ENCODE measurements at places on chromosomes 3 and 15.

- DNase-seq: no peak
Measured at GRCh38 chr15:64740311-64741170, 34.8 kb downstream of the RBPMS2 start.

GRCh38 chr15:58549013-58549784 is 117.4 kb downstream of the LIPC start:
- no peak for DNase-seq

GRCh38 chr3:170813266-170813665 is 56.7 kb downstream of the RPL22L1 start:
- no peak for DNase-seq

- DNase-seq: no peak
Measured at GRCh38 chr3:195751560-195751959, 30.8 kb downstream of the MUC20 start.

- DNase-seq: peak; percentile 7
Measured at GRCh38 chr3:115146032-115146417, 1.1 kb downstream of the ZBTB20 start.

DNA sequence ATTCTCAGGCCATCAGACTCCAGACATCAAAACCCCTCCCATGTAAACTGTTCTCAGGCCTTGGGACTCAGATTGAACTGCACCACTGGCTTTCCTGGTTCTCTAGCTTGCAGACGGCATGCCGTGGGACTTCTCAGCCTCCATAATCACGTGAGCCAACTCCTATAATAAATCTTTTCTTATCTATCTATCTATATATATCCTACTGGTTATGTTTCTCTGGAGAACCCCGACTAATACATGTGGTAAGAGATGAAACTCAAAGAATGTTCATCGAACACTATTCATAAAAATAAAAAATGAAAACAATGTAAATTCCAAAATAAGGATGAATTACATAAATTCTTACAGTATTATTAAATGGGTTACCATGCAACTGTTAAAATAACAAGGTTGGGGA is 84.5 kb upstream of the NTRK3 start:
- no peak for DNase-seq

GRCh38 chr3:104628185-104628789 is 738.4 kb upstream of the ALCAM start:
- DNase-seq: peak; percentile 7

DNA sequence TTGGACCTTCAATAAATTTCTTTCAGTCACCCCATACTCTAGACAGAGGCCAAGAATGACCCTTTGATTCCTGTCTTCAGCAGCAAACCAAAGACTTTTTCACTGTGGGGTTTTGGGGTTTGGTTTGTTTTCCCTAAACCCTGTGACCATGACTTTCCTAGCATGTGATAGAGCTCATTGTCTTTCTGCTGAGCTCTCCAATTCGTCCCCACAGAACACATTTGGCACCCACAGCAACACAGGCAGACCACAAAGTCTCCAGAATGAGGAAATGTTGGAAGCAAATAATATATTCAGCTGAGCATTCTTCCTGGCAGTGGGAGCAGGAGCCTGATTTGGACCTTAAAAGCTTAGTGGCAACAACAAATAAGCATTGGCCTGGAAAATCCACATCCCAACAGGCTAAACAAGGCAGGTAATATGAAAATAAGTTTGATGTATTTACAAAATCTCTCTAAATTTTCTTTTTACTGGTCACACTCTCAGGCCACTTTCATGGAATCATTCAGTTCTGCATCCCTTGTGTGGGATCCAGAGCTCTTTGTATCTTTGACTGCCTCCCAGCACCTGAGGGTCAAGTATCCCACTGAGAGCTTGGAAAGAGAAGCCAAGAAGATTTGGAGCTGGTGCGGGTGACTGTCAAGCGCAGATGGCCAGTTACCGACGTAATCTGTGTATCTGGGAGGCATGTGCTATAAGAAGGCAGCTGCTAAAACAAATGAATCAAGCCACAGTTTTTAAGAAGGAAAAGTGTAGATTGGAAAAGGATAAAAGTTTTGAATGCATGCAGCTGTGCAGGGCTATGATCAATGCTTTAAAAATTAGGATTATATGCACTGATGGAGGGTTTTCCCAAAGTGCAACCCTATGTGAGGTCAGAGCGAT is 36.5 kb upstream of the CPB1 start:
- DNase-seq: no peak

- DNase-seq: no peak
Measured at GRCh38 chr3:4986175-4986781, 7.0 kb downstream of the BHLHE40 start.

DNA sequence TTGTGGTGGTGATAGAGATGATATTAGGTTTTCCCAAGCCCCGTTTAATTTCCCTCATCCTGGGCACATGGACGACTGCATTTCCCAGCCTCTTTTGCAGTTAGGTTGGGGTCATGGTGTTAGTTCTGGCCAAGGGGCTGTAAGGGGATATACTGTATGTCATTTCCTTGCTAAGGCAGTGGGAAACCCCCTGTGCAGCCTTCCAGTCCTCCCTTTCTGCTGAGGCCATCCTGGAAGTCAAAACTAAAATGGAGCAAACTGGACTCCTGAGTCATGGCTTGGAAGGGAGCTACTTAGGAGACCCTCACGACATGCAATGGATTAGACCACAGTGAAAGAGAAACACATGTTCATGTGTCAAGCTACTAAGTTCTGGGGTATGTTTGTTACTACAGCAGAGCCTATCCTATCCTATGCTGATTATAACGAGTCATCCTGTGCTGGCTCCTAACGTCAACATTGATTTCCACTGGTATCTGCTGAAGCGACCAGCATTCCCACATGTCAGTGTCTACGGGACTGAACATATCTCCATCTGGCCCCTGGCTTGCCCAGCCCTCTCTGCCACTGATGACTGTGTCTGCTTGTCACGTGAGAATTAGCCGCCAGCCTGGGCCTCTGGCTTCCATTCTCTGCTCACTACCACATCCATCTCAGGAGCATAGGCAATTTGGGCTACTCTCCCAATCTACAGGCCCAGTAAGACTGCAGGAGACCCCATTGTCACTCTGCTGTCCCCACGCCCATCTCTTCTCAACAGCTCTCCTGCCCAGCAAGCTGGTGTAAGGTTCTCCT is 85.6 kb upstream of the MEF2A start:
- no peak for DNase-seq

DNA sequence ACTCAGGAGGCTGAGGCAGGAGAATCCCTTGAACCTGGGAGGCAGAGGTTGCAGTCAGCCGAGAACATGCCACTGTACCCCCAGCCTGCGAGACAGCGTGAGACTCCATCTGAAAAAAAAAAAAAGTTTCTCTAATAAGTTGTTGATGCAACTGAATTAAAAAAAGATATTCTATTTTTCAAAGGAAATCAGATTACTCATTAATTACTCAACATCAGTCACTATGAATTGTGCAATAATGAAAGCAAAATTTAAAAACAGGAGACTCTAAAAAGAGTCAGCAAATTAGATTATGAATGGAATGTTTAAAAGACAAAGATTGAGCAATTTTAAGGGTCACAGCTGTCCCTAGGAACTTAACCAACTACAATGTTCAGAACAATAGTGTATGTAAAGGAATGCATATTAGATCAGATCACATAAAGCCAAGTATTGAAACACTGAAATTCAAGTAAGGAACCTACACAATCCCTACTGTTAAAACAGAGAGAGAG is 60.2 kb upstream of the SLC4A7 start:
- no peak for DNase-seq

GRCh38 chr3:115252679-115253078 is 105.6 kb upstream of the ZBTB20 start:
- DNase-seq: no peak

- no peak for DNase-seq
Measured at GRCh38 chr3:44955917-44956316, 20.1 kb downstream of the ZDHHC3 start.

DNA sequence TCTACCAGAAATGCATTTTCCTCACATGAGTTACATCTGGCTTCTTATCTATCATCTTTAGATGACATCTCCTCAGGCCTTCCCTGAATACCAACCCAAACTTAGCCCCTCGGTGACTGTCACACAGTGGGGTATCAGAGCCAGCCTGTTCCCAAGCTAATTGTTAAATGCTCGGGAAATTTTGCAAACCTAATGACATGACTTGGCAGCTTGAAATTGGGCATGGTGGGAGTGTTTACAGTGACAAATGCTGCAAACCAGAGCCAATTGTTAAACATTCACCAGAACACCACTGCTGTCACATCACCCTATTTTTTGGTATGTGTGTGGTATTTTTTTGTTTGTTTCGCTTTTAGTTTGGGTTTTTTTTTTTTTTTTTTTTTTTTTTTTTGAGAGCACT is 130.8 kb downstream of the HCN4 start:
- DNase-seq: no peak

DNA sequence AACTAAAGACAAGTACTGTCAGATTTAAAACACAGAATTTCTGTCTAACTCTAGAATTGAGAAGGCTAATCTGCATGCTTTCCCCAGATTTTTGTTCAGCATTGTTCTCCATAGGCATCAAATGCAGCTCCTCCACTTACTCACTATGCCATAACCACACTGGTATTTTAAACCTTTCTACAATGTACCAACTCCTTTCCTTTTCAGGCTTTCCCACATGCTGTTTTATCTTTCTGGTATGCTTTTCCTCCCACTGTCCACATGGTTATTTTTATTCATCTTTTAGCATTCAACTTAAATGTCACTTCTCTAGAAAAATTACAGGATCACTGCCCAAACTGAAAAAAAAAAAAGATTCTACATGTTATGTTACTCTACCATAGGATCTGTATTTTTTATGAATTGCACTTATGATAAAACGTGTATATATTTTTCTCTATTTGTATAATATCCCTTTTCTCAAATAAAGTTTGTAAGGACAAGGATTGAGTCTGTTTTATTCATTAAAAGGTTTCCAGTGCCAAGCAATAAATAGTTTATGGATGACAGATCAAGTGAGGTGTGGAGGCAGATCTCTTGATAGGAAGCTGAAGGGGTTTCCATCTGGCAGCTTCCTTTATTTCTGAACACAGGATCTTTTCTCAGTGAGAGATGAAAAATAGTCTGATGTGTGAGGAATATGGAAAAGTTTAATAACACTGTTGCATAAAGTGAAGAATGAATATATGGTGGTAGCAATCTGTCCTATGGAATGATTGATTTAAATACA is 1064.5 kb downstream of the ZPLD1 start:
- DNase-seq: no peak

GRCh38 chr3:27715863-27716262 is 6.3 kb downstream of the EOMES start:
- no peak for DNase-seq

DNA sequence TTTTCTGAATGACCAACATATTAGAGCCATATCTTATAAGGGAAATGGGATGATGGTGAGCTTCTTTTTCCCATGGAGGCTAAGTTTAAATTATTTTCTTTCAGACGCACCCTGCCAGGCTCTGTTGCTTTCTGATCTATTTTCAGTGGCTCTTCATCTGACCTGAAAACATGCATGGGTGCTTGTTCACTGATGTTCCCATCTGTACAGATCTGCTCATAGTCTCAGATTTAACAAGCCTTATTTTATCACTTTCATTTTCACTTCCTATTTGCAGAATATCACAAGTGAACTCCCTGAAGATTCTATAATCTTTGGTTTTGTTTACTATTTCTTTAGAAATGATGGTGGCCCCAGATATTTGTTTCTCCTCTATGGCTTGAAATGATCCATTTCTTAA is 31.1 kb upstream of the SUCLG2 start:
- DNase-seq: no peak

- no peak for DNase-seq
Measured at GRCh38 chr3:160259589-160259988, 34.4 kb downstream of the C3orf80 start.

GRCh38 chr3:117131259-117131658 is 421.7 kb downstream of the TUSC7 start:
- no peak for DNase-seq

DNA sequence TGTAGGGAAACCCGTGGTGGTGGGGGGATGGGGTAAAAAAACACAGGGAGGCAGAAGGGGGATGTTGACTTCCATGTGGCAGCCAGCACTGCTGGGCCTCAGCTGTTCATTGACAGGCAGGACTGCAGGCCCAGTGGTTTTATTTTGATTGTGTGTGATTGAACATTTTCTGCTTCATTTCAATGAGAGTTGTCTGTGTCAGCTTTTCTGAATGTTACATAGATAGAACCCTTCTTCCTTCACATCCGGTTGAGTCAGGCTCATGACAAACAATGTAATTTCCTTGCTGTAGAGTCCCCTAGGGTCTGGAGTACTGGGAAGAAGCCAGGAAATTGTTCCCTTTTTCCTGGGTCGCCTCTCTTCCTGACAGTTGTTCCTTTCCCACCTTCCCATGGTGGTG is 8.2 kb upstream of the RPP25 start:
- no peak for DNase-seq

Measured in NCI-H1105 (cell line).